ENCODE measurements at places on chromosomes 7 and 10.
A peak's percentile ranks its signal among the peaks of the same experiment; 100 is the strongest.

DNA sequence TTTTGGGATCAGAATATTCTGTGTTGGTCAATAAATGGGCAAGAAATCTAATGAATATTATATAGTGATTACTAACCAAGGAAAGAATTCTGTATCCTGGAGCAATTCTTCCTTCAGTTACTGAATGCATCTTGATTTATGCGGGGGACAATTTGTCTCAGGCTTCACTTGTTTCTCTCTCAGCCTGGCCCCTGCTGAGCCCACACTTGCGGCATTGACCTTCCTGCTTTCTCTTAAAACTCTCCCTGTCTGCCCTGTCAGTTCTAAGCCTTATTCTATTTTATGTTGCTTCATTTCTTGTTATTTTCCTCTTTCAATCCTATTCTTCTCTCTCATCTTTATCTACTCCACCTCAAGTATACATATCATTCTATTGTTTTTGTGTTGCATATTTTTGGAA is 122.1 kb upstream of the TPK1 start:
- no peak for DNase-seq

DNA sequence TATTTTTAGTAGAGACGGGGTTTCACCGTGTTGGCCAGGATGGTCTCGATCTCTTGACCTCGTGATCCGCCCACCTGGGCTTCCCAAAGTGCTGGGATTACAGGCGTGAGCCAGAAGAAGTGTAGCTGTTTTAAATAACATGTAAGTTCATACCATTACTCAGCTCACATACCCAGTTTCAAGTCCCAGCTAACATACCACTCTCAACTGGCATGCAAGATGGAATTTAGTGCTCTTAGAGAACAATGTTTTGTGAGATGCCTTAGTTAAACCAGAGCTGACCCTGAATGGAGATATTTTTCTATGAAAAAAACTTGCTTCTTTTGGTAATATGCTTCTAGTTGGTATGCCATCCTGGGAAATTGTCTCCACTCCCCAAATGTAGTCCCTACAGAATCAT is 37.3 kb downstream of the HBP1 start:
- DNase-seq: no peak

DNA sequence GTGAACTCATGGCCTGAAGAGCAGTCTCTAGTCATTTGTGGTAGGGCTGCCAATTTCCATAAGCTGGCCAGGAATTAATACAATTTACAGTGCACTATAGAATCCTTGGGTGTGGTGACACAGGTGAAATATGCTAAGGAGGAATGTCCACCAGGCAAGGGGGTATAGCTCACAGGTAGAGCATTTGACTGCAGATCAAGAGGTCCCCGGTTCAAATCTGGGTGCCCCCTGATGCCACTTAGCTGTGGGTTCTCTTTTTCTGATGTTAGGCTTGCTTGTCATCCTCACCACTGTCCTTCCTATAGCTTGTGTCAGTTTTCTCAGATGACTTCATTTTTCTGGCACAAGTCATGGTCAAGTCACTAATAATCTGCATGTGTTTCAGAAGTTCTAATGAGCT is 108.7 kb downstream of the ZNF467 start:
- no peak for DNase-seq

DNA sequence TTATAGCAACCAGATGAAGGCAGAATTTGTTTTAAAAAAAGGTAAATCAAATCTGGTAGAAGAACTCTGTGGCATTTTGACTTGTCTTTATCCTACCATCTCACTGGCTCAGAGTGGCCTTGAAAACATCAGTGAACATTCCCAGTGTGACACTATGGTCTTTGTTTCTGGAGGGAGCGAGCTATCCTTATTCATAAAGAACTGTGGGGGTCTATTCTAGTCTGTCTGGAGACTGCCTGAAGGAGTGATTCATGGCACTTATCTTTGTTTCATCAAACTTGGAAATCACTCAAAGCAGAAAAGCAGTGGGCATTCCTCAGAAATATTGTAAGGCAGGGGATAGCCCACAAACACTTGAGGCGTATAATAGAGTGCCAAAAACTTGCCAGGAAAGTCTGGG is 719.1 kb downstream of the PCDH15 start:
- no peak for DNase-seq

GRCh38 chr10:33901166-33901565 is 566.7 kb upstream of the NRP1 start:
- DNase-seq: peak; percentile 41

DNA sequence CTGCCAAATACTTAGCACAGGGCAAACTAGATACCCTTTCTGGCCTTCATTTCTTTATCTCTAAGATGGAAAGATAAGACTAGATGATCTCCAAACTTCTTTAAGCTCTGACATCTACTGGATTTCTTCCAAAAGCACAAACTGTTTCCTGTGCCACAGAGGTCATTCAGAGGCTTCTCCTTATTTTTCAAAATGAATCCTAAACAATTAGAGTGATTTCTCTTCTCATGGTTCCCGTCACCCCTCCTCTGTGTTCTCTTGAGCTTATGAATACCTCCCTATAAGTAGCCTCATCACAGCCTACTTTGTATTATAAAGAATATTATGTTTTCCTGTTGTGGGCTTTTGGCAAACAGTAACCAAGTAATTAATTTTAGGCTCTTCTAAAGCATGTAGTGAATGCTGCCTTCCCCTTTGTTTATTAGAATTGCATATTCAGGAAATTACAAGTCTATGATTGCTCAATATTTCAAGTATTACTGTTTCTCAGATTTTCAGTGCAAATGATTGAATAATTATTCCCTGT is 179.5 kb downstream of the REEP3 start:
- no peak for DNase-seq

- DNase-seq: no peak
Observed at GRCh38 chr10:33876584-33877400, 542.3 kb upstream of the NRP1 start.

GRCh38 chr7:34011017-34011695 is 105.8 kb downstream of the BMPER start:
- DNase-seq: no peak

GRCh38 chr7:90833443-90833842 is 237.3 kb downstream of the CDK14 start:
- no peak for DNase-seq

- DNase-seq: no peak
Observed at GRCh38 chr10:117694190-117694589, 151.6 kb downstream of the EMX2 start.

GRCh38 chr7:5591278-5591874 is 167.7 kb upstream of the TNRC18 start:
- peak; percentile 60 for DNase-seq

DNA sequence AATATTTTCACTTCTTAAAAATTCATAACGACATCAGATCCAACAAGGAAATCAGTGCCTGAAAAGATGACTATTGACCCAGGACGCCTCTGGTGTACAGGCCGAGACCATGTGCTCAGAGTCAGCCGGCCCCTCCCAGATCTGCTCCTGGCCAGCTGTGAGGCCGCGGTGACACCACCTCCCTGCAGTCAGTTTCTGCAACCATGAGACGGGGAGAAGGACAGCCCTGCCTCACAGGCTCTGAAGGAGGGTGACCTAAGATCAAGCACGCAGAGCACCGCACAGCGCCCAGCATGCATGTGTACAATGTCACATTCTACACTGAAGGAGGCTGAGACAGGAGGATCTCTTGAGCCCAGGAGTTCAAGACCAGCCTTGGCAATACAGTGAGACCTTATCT is 2.6 kb upstream of the GPER1 start:
- no peak for DNase-seq

DNA sequence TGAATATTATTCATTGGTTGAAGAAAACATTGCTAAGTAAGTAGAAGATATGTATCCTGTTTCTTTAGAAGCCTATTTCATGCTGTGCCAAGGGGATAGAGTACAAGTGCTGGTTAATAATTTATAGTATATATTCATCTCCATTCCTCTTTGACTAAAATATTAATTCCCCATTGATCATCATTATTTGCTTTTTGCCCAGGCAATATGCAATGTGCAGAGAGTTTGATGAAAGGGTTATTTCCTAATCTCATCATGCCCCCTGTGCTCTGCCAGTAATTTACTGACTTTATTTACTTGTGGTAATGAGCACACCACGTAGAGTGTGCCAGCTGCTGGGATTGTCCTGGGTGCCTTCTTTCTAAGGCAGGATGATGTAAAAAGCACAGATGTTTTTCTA is 180.9 kb downstream of the REEP3 start:
- DNase-seq: no peak

- DNase-seq: no peak
Observed at GRCh38 chr7:69060516-69060915, 537.8 kb upstream of the AUTS2 start.

- no peak for DNase-seq
Observed at GRCh38 chr7:88539518-88539917, 220.0 kb upstream of the ZNF804B start.

GRCh38 chr10:17673471-17674061 is 29.6 kb downstream of the STAM start:
- DNase-seq: peak; percentile 78

DNA sequence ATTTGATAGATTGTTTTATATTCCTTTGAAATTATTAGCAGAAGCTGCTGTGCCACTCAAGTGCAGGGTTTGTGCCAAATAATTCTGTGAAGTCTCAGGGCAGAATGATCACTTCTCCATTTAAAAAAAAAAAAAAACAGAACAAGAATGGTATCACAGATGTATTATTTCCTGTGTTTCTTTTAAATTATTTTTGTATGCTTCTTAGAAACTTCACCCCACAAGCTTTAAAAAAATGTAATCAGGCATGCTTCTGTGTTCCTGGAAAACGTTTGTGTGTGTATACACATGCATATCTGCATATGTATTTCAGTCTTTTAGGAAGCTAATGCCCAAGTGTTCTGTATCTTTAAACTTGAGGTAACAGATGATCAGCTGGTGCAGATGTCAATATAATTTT is 6.3 kb upstream of the CD36 start:
- DNase-seq: no peak

DNA sequence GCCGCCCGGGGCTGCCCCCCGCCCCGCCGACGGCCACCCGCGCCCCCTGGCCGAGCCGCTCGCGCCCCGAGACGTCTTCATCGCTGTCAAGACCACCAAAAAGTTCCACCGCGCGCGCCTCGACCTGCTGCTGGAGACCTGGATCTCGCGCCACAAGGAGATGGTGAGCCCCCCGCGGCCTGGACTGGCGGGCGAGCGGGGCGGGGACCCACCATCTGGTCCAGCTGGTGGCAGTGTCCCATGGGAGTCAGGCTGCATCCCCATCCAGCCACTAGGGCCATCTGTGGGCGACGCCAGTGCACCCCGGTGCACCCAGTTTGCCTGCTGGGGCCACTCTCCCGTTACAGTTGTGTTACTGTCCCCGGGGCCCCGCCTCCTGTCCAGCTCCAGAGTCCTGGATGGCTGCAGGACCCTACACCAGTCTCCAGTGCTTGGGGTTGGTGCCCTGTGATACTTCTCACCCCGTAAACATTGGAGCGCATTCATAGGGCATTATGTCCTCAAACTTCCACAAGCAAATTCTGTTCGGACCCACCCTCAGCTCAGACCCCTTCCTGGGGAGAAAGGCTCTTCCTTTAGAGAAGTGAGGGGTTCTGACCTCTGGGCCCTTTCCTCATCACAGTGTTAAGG is 672 bp downstream of the LFNG start:
- no peak for DNase-seq

- peak; percentile 3 for DNase-seq
Observed at GRCh38 chr7:105734233-105734632, 142.2 kb downstream of the ATXN7L1 start.

DNA sequence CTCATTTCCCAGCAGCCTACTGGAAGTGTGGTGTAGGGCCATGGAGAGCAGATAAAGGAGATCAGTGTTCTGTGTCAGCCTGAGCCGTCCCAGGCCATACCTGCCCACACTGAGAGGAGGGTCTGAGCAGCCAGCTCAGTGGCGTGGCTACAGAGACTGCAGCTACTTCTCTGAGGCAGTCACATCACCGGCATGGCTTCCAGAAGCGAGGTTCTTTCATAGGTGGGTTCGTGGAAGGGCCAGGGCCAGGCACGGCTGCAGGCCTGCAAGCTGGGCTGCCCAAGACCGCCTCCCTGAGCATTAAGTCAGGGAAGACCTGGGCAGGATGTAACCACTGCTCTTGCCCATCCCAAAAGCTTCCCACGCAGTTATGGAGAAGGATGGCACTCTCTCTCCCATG is 34.9 kb downstream of the LDB3 start:
- DNase-seq: no peak

DNA sequence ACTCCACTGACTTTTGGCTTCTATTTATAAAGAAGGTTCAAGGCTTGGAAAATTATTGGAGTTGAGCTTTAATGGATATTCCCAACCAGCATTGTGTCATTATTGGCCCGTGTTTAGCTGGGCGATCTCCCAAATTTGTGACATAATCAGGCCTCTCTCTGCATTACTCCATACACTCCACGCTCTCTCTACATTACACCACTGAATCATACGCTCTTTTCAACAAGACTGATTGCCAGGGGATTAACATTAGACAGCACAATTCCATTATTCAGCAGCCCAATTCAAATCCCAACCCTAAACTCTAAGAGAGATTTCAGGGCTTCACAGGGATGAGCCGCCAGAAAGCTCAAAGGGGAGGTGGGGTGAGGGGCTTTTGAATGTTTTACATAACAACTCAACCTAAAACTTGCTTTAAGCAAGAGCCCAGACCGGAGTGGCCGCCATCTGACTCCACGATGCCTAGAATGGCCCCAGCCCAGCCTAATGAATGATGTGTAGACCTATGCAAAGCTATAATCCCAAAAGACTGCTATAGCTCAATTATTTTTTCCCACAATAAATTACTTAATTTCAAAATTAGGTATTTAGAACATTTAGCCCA is 61.8 kb downstream of the FGFR2 start:
- no peak for DNase-seq

GRCh38 chr7:30476459-30477145 is 2.0 kb downstream of the NOD1 start:
- DNase-seq: no peak

DNA sequence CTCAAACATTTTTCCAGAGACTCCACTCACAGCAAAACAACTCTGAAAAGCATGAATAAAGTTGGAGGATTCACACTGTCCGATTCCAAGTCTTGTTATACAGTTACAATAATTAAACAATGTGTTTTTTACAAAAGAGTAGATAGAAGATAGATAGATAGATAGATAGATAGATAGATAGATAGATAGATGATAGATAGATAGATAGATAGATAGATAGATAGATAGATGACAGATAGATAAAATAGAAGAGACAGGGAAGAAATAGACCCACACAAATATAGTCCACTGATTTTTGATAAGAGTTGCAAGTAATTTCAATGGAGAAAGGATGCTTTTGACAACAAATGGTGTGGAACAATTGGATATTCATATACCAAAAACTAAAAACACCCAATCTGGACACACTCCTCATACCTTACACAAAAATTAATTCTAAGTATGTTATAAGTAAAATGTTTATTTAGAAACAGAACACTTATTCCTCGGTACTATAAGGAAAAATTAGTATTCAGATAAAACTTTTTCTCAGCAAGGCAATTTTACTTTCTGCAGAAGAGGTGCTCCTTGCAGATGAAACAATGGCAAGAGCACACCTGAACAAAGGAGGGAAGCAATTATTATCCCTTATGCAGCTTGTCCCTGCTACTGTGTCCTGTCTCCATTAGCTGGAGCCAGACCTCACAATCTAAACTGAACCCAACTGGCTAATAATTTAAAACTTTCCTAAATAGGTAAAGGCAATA is 5.7 kb upstream of the TAS2R39 start:
- no peak for DNase-seq

All from AG04450 (cell line).